D721Med (cell line): ENCODE measurements at places on chromosomes 4 and X.

GRCh38 chr4:58477950-58478349, 1367.8 kb upstream of the IGFBP7 start:
- DNase-seq: no peak

DNA sequence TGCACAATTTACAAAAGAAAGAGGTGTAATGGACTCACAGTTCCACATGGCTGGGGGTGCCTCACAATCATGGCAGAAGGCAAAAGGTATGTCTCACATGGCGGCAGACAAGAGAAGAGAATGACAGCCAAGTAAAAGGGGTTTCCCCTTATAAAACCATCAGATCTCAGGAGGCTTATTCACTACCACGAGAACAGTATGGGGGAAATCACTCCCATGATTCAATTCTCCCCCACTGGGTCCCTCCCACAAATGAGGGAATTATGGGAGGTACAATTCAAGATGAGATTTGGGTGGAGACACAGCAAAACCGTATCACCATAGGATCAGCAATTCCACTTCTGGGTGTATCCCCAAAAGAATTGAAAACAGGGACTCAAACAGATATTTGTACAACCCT, 97.5 kb upstream of the STX18 start:
- DNase-seq: no peak

DNA sequence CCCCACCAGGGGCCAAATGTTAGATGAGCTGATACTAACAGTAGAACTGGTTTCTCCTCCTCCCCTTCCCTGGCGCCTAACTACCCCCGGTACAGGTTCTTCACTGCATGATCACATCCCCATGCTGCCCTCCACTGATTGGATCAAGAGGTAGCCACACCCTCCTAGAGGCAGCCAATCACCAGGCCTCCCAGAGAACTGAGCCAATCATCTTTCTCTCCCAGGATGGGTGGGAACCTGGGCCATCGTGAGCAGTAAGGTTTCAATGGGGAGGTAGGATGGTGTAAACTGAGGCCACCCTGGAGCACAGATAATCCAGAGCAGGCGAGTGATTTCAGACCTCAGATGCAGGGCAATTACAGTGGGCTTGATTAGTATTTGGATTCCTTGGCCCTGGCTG, 64.2 kb downstream of the PPP2R2C start:
- no peak for DNase-seq

- no peak for DNase-seq
Observed at GRCh38 chr4:89665662-89666061, 171.3 kb downstream of the SNCA start.

DNA sequence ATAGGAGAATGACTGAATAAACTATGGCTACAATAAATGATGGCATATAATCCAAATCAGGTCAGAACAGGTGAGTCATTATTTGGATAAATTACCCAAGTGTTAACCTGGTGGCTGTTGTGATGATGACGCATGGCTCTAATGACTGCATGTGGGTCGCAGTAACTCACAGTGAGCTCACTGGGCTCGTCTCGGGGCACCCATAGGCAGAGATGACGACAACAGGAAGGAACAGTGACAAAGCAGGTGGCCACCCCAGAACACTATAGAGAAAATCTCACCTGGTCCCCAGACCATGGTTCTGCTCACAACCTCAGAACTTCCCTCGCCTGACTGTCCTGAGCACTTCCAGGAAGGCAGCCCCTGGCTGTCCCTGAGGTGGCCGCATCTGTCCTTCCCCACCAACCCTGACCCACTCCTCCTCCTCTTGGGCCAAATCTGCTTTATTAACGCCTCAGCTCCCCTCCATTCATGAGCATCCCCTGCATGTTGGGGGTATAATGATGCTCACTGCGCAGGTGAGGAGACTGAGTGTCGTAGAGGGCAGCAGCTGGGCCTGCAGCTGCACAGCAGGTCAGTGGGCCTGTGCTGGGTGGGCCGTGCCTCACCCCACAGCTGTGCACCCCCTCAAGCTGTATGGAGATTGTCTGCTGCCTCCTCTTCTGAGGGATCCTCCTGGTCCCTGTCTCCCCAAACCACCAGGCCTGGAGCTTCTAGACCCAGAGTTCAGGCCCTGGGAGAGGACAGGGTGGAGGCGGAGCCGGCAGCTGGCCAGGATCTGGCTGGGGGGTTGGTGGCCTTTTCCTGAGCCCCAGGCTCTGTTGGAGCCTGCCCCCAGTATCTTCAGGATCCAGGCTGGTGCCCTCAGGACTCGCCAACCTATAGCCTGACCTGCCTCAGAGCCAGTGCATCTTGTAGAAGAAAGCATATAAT, 30.9 kb upstream of the FAM156A start:
- no peak for DNase-seq
